Upper lobe of left lung (tissue), 6 donors: ENCODE measurements at places on chromosomes 16 and 17. TPM values are rescaled to one million over a fixed set of nuclear protein-coding genes. Genes with fewer than 3 reads are reported as not detected.
A peak's percentile ranks its signal among the peaks of the same experiment; 100 is the strongest.

- DNase-seq, result peak; percentile 86
Observed at GRCh38 chr17:17042851-17043460, 699 bp downstream of the MPRIP start.

DNA sequence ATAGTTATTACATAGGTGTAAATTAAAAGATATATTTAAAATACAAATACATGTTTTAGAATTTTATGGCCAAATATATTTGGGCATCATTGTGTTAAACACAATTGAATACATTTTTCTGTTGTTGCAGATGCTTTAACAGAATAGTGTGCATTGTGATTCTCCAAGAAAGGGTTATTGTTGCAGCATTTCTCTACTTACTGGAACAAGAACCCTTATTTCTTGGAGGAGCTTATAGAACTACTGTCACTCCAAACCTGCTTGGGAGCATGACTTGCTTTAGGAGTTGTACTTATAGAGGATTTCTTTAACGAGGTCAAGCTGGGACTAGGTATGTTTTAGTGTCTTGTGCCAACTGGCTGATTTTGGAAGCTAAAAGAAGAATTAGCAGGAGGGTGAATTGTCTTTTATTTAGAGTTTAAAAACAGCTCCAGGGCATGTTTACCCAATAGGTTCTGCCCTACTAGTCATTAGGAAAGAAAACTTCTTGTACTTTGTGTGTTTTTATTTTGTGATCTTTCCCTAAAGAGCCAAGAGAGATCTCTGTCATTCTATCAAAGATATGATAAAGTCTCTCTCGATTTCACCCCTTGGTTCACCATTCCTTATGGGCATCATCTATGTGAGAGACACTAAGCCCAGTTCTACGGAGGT, 279.8 kb upstream of the SALL1 start:
- DNase-seq, result no peak

GRCh38 chr16:8716592-8716991, 42.2 kb downstream of the ABAT start:
- DNase-seq, result no peak

DNA sequence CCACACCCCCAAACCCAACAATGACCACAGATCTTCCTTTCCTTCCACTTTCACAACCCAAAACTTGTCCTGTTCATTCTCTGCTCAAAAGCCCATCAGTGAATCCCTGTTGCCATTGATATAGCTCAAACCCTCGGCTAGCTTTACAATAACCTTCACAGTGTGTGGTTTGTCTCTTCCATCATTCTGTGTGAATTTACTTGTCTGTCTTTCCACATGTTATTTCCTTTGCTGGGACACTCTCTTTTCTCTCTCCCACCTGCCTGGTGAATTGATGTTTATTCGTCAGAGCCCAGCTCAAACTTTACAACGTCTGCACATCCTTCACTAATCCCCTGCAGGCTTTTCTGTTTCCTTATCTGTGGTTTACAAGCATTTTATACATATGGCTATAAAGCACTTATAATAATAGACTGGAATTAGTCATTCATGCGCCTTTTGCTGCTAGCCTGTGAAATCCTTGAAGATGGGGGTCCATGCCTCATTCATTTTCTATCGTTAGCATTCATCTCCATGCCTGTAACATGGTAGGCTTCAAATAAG, 114.4 kb downstream of the CDH13 start:
- DNase-seq, result no peak

CD300A gene
- total RNA-seq, result 16.4 TPM

- peak; percentile 78 for DNase-seq
Observed at GRCh38 chr16:67164599-67165061, at the start of gene HSF4. TSS of gene HSF4 (plus strand) at chr16:67164745. CDS start at chr16:67164812, 67 bp downstream.

- DNase-seq, result no peak
Observed at GRCh38 chr17:56317351-56318208, 164.3 kb downstream of the ANKFN1 start.

- no peak for DNase-seq
Observed at GRCh38 chr16:556474-557173, 3.6 kb upstream of the PRR35 start.

DNA sequence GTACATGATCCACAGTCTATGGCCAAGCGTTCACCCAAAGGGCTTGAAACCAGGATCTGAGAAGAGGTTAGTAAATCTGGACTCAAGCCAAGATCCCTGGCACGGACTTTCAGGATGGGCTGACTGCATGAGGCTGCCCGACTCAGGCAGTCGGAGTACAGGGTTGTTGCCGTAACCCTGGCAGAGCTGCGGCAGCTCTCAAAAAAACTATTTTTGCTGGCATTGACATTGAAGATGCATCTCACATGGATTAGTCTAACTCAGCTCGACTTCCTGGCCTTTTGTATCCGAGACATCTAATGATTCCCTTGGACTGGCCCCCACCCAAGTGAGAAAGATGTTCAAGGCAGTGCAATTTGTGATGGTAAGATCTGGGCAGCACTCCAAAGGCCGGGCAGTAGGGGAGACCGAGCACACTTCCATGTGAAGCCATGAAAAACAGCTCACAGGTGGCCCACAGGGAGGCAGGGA, 6.2 kb downstream of the SLC47A1 start:
- DNase-seq, result no peak

GRCh38 chr16:11118479-11118878, 137.5 kb downstream of the SOCS1 start:
- DNase-seq, result no peak

DNA sequence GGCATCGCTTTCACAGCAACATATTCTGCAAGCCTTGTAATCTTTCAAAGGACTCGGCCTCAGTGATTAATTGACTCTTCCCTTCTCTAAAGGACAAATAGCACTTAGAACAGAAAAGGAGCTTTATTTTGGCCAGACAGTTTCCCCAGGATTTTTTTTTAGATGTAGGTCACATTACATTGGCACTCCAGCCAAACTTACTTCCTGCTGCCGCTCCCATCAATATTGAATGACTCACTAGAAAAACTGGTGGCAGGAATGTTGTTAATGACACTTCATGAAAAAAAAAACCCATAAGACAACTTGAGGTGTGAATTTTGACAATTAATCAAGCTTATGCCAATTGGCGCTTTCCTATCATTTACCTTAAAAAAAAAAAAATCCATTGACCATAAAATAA, 432.6 kb downstream of the TOX3 start:
- no peak for DNase-seq

GRCh38 chr17:50237901-50238300, 36.4 kb upstream of the TMEM92 start:
- DNase-seq, result no peak

DNA sequence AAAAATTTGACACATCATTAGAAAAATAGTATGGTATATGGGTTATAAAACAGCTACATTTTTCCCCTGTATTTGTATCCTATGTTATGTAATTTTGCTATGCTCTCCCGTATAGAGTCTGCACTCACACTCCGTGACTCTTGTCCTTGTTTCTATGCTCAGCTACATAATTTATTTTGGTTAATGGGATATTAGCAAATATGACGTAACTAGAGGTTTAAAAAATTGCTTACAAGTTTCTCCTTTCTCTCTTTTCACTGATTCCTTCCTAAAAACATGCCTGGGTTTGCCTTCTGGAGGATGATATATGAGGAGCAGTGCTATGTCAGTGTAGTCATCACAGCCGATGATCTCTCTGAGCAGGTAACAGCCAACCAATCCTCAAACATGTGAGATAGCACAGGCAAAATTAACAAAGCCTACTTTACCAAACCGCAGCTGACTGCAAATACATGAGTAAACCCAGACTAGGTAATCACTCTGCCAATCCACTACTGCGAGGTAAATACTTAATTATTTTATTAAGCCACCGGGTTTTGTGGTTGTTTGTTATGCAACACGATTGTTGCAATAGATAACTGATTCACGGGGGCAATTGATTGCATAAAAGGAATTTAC, 126.9 kb downstream of the KIF2B start:
- DNase-seq, result no peak
